ENCODE measurements at places on chromosomes 11 and 22.

GRCh38 chr11:92633820-92634219 lies 335.6 kb upstream of the MTNR1B start:
- no peak for DNase-seq

- DNase-seq, result no peak
Observed at GRCh38 chr11:114430290-114430689, 9.0 kb upstream of the REXO2 start.

DNA sequence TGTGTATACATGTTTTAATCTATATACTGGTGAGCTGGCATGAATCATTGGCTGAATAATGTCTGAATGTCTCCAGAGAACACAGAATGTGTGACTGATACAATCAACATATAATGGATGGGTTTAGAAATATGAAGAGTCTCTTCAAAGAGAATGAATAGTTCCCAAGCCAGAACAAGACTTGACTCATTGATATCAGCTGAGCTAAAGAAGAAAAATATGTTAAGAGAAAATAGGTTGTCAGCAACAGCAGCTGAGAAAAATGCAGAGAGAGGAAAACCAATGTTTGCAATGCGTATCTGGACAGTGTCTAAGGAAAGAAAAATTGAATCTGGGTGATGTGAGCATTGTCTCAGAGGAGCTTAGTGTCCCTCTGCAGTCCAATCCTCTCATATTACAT lies 1281.8 kb upstream of the TENM4 start:
- DNase-seq, result peak; percentile 52

GRCh38 chr11:116862951-116863350 lies 25.5 kb upstream of the APOA1 start:
- DNase-seq, result peak; percentile 59

DNA sequence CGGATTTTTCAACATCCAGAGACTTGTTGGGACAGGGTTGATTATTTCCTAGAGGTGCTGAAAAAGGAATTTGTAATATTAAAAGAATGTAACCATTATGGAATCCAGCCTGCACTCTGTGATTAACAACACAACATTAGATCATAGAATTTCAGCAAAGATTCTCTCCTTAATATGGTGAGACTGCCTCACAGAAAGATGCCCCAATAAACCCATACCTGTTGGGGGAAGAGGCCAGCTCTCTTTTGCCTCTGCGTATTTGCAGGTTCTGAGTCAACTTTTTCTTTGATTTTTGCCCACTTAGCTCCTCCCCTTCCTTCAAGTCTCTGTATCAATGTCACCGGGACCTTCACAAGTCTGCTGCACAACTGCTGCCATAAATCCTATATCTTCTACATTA lies 12.4 kb upstream of the MTMR3 start:
- DNase-seq, result peak; percentile 31

DNA sequence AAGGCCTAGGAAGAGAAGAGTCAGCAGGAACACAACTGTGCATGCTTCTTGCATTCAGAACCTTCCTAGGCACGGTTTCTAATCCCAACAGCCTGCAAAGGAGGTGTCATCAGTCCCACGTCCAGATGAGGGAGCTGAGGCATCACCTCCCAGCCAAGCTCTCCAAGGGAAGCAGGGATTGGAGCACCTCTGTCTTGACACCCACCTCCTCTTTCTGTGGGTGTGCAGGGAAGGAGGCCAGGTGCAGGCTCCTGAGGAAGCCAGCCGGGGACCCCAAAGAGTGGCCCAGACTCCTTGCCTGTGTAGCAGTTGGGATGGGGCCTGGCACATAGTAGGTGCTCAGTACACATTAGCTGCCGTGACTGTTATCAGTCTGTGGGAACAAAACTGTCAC lies 2.0 kb downstream of the PNPLA5 start:
- peak; percentile 19 for DNase-seq

Measured in fibroblast of skin of right biceps (primary cell).